Activated naive CD4-positive, alpha-beta T cell treated with anti-CD3 and anti-CD28 coated beads, Interleukin-2, amount 50 U/mL, for 16 hours (primary cell): ENCODE measurements at places on chromosomes 1 and 21.
A peak's percentile ranks its signal among the peaks of the same experiment; 100 is the strongest.

- DNase-seq: no peak
Measured at GRCh38 chr1:163406772-163407171, 85.0 kb downstream of the NUF2 start.

DNA sequence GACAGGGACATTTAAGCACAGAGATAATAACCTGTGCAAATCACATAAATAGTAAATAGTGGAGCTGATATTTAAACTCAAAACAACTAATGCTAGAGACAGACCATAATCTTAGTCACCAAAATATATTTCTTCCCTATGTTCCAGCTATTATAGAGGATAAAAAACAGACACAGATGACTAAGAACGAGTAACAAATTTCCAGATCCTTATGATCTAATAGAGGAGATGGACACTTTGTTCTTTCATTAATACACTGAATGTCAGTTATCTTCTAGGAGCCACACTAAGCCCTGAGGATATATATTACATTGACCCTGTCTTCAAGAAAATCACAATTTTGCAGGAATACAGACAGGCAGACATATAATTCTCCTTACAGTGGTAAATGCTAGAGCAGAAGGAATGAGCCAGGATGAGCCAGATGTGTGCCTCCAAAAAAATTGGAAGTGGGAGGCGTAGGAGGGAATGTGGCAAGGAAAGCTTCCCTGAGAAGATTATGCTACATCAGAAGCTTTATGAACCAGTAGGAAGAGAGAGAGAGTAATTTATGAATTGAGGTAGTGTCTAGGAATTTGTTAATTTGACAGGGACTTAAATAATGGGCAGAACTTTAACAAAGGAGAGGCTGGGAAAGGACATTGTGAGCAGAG is 395.4 kb upstream of the BEND5 start:
- no peak for DNase-seq

DNA sequence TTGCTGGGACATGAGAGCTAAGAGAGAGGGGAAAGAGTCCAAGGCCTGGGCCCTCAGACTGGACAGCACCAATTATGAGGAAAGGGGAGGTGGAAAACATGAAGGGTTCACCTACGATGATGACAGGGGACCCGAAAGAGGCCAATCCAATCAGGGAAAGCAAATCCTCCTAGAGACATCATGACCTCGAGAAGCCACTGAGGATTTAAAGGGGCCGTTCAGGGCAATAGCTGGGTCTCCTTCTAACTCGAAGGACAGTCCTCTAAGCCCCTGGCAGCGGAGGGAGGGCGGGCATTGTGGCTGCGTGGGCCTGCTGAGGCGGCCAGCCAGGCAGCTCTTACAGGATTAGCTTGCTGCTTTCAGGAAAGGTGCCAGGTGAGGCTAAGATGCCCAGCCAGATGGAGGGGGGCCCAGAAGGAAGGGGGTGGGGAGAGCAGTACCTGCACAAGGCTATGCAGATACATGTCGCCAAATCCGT is 7.4 kb downstream of the MEF2D start:
- DNase-seq: no peak

- DNase-seq: peak; percentile 21
Measured at GRCh38 chr21:37281993-37282392, 14.9 kb upstream of the VPS26C start.

DNA sequence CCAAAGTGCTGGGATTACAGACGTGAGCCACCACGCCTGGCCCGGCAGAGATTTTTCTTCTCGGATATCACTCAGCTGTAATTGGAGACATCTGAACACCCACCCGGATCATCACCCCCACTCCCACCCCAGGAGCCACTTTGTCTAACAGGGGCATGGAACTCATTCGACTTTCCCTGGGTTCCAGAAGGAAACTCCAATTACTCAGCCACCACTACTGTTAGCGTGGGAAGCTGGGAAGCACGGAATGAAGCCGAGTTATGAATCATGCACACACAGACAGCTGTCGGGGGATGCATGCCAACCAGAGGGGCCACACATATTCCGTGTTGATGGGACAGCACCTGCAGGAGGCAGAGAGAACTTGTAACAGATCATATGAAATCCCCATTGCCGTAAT is 85.2 kb downstream of the HLCS start:
- no peak for DNase-seq

DNA sequence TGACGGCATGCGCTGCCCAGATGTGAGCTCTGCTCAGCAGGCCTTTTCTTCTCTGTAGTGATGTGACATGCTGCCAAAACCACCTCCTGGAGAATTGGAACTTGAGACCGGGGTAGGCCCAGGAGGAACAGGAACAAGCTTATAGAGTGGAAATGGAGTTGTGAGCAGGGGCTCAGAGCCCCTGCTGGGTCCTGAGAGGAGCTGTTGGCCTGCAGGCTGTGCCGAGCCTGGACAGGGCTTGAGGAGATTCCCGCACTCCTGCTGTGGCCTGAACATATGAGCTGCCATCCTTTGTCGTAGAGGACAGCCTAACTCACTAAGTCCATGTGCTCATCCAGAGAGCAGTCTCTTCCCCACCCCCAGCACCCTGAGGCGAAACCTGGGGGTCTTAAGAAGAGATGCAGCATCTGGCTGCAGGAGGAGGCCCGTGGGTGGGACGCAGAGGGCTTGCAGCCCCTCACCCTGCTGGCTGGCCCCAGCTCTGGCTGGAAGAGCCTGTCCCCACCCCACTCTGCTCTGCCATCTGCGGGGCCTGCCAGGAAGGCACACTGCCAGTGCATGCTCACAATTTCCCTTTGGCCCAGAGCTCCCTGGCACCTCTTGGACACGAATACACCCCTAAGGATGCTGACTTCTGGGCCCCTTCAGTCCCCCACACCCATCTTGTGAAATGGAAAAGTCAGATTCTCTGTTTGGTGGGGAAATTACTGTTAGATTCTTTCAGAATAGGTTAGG is 42.5 kb downstream of the PTPRF start:
- DNase-seq: no peak

- no peak for DNase-seq
Measured at GRCh38 chr1:157595356-157595755, 2.5 kb downstream of the FCRL4 start.

DNA sequence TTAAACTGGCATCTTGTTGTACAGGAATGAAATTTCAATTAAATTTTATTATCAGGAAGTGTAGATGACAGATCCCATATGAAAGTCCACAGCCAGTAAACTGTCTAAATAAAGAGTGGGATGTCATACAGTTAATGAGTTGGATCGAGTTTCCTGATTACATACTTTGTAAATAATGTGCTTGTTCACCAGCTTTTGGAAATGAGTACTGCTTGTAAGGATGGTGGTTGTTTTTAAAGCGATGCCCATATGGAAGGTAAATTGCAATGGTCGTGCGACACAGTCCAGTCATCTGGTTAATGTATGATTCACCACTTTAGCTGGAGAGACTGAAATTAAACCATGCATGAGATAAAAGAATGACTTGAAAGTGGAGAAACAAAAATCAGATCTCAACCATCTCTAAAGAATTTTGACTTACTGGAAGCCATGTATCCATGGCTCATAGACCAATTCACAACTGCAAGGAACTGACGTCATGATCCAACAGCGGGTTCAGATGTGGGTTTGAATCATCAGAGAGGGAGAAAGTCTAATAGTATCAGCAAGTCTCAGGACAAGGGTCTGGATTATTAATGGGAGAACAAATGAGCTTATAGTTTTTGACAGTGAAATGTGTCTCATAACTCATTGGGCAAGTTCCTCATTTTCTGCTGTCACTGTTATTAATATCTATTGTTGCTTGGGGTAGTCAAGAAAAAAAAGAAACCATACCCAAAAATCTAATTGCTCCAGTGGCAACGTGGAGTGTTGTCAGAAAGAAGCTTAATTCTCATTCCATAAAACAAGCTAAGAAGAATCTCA is 49.0 kb downstream of the MAP10 start:
- no peak for DNase-seq

GRCh38 chr1:9406111-9406510 is 113.4 kb downstream of the SPSB1 start:
- DNase-seq: no peak

DNA sequence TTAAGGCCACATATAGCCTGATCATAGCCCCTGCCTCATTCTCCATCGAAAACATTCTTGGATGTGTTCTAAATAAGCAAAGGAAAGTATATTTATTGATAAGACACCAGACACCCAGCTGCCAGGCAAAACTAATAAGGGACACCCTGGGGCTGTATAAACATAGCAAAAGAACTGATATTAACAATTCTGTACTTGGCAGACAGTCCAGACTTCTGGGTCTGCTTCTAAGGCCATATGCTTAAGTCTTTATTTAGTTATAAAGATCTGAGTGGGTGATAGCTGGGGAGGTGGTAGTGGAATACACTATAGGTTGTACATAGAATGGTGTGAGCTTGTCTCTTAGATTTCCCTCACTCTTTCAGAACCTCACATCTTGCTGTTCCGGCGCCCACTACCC is 3.9 kb downstream of the CKS1B start:
- DNase-seq: no peak

- DNase-seq: no peak
Measured at GRCh38 chr1:234613128-234613875, 3.3 kb upstream of the IRF2BP2 start.

- no peak for DNase-seq
Measured at GRCh38 chr1:3069491-3070308, 697 bp downstream of the PRDM16 start.

- no peak for DNase-seq
Measured at GRCh38 chr21:46092811-46093667, 4.9 kb upstream of the COL6A2 start.

DNA sequence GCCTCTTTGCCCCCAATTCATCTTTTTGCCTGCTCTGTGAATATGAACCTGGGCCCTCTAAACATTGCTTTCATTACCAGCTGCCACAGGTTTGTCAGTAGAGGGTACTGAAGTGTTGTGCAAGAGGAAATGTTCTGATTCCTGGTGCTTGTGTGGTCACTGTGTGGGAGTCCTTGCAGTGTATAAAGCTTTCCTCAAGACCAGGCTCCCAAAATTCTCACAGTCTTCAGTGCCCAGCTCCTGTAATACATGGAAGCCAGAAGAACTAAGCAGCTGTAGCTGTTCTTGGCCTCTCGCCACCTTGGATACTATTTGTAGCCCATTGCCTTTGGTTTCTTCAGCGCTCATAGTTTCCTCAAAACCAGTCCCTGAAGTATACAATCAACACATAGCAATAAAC is 1046.2 kb downstream of the BRINP3 start:
- no peak for DNase-seq

DNA sequence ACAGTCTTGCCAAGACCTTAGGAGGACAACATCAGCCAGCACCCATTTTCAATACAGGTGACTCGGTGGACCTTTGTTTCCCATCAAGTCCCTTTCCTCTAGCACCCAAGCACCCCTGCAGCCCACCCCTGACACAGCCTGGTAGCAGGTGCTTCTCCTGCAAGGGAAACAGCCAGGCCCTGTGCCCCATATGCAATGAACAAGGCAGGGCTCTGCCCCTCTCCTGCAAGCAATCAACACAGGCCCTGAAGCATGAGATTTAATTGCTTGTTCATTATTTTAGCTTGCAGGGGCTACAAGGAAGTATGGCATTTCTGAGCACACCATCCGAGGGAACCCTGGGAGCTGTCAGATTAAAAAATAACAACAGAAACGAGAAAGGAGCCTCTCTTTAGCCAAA is 35.4 kb downstream of the TCP10L start:
- DNase-seq: no peak

GRCh38 chr1:36494971-36495370 is 12.3 kb upstream of the CSF3R start:
- no peak for DNase-seq

GRCh38 chr1:27878787-27879335 is 6.5 kb downstream of the THEMIS2 start:
- DNase-seq: no peak

- no peak for DNase-seq
Measured at GRCh38 chr1:162305969-162306368, 70.7 kb downstream of the SPATA46 start.

GRCh38 chr1:40751802-40752201 is 31.8 kb upstream of the KCNQ4 start:
- no peak for DNase-seq

DNA sequence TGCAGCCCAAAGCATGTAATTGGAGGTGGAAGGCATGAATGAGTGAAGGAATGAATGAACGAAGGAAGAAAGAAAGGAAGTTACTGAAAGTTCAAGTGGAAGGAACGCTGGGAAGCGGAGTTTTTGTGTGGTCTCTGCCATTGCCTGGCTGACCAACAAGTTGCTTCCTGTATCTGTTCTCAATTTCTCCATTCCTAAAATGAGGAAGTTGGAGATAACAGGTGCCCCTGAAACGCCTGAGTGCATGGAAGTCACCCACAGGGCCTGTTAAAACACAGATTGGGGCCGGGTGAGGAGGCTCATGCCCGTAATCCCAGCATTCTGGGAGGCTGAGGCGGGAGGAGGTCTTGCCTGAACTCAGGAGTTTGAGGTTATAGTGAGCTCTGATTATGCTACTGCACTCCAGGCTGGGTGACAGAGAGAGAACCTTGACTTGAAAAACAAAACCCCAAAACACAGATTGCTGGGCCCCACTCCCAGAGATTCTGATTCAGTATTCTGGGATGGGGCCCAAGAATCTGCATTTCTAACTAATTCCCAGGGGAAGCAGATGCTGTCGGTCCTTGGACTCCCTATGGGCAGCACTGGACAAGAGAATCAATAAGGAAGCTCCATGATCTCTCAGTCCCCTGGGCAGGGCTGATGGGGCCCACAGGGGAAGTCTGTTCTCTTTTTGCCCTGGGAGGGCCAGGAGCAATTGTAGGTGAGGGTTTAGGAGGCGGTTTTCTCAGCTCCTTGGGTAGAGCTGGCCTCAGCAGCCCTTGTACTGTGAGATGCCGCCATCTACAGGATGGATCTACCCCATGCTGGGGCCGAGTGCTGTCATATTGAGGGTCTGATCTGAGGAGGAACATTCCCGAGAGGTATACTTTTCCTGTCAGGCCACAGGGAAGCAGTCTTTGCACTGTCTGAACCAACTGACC is 3.3 kb upstream of the CNR2 start:
- peak; percentile 49 for DNase-seq

- no peak for DNase-seq
Measured at GRCh38 chr1:96583903-96584302, 137.7 kb upstream of the PTBP2 start.

DNA sequence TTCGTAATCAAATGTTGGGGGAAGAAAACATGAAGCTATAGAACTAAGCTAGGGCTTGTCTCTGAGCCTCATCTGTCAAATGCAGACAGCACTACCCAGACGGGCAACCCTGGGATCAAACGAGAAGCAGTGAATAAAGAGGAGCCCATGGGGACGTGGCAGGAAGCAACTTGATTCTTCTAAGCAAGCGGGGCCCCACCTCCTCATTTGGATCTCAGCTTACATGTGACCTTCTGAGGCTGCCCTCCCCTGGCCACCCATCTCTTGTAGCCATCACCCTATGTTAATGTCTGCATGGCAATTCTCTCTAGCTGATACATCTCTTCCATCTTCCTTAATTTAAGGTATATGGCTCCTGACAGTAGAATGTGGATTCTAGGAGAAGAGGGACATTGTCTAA is 171.3 kb downstream of the IGSF21 start:
- DNase-seq: no peak
